ENCODE measurements at places on chromosomes 4 and X.

GRCh38 chr4:14265651-14266050, 638.1 kb upstream of the BOD1L1 start:
- DNase-seq = no peak

DNA sequence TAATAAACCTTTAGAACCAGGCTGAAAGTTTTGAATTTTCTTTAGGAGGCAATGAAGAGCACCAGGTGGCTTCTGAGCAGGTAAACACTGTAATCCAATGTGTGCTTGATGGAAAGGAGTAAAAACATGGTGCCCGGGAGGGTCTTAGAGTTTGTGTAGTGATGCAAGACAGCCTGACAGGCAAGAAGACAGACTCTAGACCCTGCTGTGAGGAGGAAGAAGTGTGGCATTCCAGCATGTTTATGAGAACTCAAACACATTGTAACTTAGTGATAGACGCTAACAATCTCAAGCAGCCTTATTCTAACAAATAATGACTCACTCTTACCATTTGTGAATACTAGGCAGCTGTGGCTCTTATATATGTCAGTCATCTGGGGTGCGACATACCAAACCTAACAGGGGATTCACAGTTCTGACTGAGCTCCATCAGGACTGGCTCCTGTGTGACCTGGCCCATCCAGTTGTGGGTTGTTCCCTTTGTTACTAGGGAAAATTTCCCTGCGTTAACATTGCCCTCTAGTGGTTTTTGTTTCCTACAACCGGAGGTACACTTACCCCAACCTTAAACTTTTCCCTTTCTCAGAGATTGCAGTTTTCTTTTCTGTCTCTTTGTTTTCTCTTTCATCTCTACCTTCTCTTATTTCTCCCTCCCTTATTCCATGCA, 53.8 kb downstream of the VSIG4 start:
- DNase-seq = peak; percentile 66

- no peak for DNase-seq
Observed at GRCh38 chr4:139137763-139138162, 39.3 kb downstream of the ELF2 start.

- DNase-seq = peak; percentile 12
Observed at GRCh38 chr4:27836523-27836922, 975.9 kb downstream of the STIM2 start.

DNA sequence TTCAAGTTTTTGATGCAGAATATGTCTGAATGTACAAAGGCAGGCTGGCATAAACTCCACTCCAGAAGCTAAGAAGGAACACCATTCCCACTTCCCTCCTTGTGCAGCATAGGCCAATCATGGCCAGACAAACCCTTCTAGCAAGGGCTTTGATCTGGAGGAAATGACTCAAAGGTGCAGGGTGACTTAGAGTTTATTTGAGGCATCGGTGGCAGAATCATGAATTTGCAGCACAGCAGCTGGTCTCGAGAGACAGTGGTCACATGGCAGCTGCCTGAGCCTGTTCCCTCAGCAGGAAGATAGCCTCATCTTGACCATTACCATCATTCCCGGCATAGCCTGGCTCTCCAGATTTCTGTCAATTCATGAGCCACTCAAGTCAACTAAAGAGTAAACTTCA, 154.5 kb downstream of the ATP10D start:
- DNase-seq = peak; percentile 22

- no peak for DNase-seq
Observed at GRCh38 chr4:8818063-8818881, 53.4 kb downstream of the HMX1 start.

DNA sequence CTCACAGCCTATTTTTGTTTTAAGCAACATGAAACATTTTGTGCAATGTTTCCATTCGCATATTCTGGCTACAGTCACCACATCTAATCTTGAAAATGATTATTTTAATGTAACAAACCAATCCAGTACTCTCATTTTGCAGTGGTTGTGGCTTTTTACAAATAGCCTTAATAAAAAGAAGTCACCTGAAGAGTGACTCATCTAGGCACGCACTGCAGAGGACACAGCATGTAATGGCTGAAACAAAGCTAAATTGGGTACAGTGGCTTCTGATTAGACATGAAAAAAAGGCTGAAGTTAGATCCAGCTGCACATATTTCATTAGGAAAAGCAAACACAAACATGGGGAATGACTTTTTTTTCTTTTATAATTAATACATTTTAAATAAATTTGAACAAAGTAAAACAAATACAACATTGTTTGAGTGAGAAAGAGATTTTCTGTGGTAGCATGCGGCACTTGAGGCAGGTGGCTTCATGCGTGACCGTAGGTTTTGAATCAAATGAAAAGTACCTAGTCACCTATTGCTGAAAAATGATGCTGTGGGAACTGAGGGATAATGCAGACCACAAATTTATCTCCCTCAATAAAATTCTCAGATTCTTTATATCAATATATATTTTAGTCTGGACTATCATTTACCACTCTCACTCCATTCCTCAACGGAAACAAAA, 240.8 kb upstream of the DDX53 start:
- DNase-seq = no peak

GRCh38 chr4:6386091-6386490, 86.3 kb downstream of the PPP2R2C start:
- DNase-seq = no peak

DNA sequence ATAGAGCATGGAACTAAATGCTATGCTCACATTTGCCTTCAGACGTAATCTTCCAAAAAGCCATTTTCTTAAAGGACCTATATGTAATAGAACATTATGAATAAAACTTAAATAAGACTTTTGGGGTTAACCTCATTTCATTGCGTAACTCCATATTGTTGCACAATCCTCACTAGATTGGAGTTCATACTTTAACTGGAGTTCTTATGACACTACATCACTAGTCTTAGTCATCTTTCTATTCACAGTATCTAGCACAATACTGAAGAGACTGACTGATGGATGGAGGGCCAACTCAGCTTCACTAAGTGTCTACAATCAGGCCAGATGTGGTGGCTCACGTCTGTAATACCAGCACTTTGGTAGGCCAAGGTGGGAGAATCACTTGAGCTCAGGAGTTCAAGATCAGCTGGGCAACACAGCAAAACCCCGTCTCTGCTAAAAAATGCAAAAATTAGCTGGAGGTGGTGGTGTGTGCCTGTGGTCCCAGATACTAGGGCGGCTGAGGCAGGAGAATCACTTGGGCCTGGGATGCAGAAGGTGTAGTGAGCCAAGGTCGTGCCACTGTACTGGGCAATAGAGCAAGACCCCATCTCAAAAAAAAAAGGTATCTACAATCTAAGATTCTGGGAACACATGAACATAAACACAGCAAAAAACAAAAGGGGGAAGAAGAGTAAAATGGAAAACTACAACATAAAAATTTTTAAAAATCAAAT, 80.8 kb upstream of the MAB21L2 start:
- peak; percentile 51 for DNase-seq

- DNase-seq = peak; percentile 11
Observed at GRCh38 chr4:120331486-120332370, 265.1 kb upstream of the MAD2L1 start.

- no peak for DNase-seq
Observed at GRCh38 chrX:8864161-8864560, 63.0 kb upstream of the FAM9A start.

DNA sequence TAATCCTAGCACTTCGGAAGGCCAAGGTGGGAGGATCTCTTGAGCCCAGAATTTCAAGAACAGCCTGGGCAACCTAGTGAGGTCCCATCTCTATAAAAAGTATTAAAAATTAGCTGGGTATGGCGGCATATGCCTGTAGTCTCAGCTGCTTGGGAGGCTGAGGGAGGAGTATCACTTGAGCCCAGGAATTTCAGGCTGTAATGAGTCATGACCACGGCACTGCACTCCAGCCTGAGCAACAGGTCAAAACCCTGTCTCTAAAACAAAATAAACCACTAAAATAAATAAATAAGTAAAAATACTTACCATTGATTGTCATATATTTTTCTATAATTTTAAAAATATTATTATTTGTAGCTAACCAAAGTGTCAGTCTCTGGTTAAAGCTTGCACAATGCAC, 315.6 kb upstream of the SMIM31 start:
- peak; percentile 75 for DNase-seq

DNA sequence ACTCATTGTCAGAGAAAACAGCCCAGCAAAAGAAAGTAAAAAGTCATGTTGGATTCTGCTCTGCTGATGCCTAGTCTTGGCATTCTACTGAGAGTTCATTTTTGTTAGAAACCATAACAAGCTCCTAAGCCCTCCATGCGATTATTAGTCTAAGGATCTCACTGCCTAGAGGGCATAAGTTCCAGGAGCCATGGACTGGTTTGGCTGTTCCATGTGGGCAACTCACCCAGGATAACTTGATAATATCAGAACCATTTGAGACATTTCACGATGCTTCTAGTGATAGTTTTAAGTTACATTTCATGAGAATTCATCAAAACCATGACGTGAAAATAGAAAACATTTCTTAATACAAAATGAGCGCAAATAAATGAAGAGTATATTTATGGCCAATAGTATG, 376.8 kb upstream of the GALNT7 start:
- DNase-seq = no peak

DNA sequence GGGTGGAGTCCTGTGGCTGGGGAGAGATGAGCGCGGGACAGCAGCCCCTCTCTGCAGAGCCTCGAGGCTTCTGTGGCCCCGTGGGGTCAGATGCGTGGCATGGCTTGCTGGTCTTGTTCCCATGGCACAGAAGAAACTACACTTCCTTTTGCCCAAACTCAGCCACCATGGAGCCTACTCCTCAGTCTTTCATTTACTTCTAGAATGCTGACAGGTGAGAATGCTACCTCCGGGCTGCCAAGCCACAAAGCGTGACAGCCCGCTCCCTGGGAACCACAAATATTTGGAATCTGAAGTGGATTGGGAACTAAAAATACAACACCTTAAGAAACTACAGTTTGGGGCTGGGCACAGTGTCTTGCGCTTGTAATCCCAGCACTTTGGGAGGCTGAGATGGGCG, 98.0 kb downstream of the TRAPPC11 start:
- DNase-seq = peak; percentile 83

DNA sequence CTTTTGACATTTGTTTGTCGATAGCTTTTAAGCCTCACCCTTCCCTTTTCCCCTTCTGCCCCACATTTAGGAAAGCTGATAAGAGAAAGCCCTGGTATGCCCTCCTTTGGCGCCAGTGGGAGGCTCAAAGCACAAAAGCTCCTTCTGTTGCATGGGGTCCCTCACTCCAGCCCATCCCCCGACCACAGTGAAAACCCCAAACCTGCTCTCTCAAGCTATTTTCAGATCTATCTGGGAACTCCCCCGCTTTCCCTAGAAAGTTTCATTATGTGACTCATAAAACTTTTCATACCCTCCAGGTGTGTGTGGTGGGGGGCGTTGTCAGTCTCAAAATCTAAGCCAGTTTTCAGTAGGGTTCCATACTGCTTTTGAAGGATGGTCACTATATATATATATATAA, 259.0 kb upstream of the PCDH7 start:
- DNase-seq = no peak

DNA sequence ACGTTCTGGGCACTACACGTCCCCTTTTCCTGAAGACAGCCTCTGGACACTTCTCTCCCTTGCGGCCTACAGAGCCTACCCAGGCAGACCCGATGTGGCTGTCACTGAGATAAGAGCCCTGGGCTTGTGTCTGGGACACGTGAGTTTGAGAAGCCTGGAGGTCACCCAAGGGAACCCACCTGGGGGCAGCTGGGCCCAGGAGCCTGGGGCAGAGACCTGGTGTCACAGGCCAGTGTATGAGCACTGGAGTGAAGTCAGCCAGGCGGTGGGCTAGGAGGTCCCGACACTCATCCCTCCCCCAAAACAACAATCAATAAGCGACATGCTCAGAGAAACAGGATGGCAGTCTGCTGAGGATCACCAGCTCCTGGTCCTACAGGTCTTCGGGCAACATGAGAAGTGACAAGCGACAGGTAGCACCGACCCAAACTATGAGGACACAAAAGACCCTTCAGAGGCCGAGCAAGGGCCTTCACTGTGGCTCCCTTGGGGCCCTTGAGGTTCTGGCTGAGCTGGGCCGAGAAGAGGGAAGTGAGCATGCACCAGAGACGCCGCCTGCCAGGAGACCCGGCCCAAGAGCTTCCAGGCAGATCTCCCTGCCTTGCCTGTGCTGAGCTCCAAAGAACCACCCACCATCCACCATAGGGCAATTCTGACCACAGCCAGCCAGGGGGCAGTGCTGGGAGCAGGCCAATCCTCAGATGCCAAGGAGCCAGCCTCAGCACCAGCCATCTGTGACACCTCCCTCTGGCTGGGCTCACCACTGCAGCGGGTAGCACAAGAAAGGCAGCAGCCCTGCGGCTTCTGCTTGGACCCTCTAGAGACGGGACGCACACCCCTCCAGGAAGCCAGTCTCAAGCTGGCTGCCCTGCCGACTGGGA, 11.0 kb upstream of the DUSP9 start:
- peak; percentile 69 for DNase-seq

GRCh38 chr4:137956256-137956655, 285.9 kb downstream of the SLC7A11 start:
- no peak for DNase-seq

GRCh38 chr4:27000820-27001219, 140.2 kb downstream of the STIM2 start:
- peak; percentile 6 for DNase-seq

GRCh38 chr4:103895876-103896465, 176.2 kb upstream of the TACR3 start:
- DNase-seq = no peak

All from kidney tubule cell (primary cell).